ENCODE measurements at places on chromosomes 11 and 22. TPM values are rescaled to one million over a fixed set of nuclear protein-coding genes. Genes with fewer than 3 reads are reported as not detected.

Gene JAML
- 9.1 TPM for total RNA-seq

Gene MYO18B
- total RNA-seq, result not detected

Gene LUZP2
- not detected for total RNA-seq

Gene GRK3
- total RNA-seq, result 1.4 TPM

Gene MMP27
- not detected for total RNA-seq

Gene SLC29A2
- total RNA-seq, result 0.90 TPM

Gene BCO2
- 0.40 TPM for total RNA-seq

DNA sequence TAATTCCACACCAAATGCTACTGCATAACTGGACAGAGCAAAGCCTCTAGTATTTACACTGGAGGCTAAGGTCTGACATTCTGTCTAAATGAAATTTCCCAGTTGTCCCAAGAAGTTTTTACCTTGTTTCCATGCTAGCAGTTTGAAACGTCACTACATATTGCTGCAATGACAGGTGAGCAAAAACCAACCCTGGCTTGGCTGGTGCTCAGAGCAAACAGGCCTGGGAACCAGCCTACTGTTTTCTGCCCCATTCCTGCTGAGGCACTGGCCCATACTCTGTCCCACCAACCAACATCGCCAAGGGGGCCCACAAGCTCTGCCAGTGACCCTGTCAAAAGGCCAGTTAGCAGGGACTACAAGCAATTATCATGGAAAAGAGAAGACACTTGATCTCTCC lies 131.1 kb downstream of the MPPED2 start:
- H3K27me3 ChIP-seq, result no peaks in the 10 kb centered on the region
- no peak for DNase-seq
- no peak overlapping the region for H3K27ac ChIP-seq
- H3K36me3 ChIP-seq, result no peaks in the 10 kb centered on the region
- no peak overlapping the region for H3K4me3 ChIP-seq
- no peaks in the 10 kb centered on the region for H3K4me1 ChIP-seq

- DNase-seq, result peak; percentile 83
- no peak overlapping the region for H3K27ac ChIP-seq
- H3K4me1 ChIP-seq, result peaks cover 37% of the 10 kb centered on the region
- no peak overlapping the region for H3K4me3 ChIP-seq
- H3K36me3 ChIP-seq, result no peaks in the 10 kb centered on the region
- no peaks in the 10 kb centered on the region for H3K27me3 ChIP-seq
These were observed 1.4 kb upstream of the TCN2 start for GRCh38 chr22:30605449-30606110.

- no peak for DNase-seq
- H3K4me1 ChIP-seq, result no peaks in the 10 kb centered on the region
- H3K4me3 ChIP-seq, result no peak overlapping the region
- no peak overlapping the region for H3K27ac ChIP-seq
- H3K36me3 ChIP-seq, result no peaks in the 10 kb centered on the region
These were observed 127.6 kb downstream of the LUZP2 start for GRCh38 chr11:24624432-24624831.

- no peak overlapping the region for H3K4me3 ChIP-seq
- peaks cover 3% of the 10 kb centered on the region for H3K4me1 ChIP-seq
- H3K36me3 ChIP-seq, result peaks cover 21% of the 10 kb centered on the region
- no peaks in the 10 kb centered on the region for H3K27me3 ChIP-seq
These were observed 26.2 kb downstream of the TMEM135 start for GRCh38 chr11:87063982-87064381.

- DNase-seq, result no peak
- peaks cover 15% of the 10 kb centered on the region for H3K4me1 ChIP-seq
- H3K36me3 ChIP-seq, result no peaks in the 10 kb centered on the region
- no peak overlapping the region for H3K4me3 ChIP-seq
- no peak overlapping the region for H3K27ac ChIP-seq
These were observed 4.2 kb downstream of the OVOL1 start for GRCh38 chr11:65790902-65791650.

GRCh38 chr22:37218399-37218770 lies 6.1 kb upstream of the SSTR3 start:
- peak overlapping the region; percentile 32 for H3K4me3 ChIP-seq
- H3K27me3 ChIP-seq, result no peaks in the 10 kb centered on the region
- H3K36me3 ChIP-seq, result no peaks in the 10 kb centered on the region
- H3K27ac ChIP-seq, result peak overlapping the region; percentile 67

- H3K27me3 ChIP-seq, result no peaks in the 10 kb centered on the region
- peaks cover 78% of the 10 kb centered on the region for H3K4me1 ChIP-seq
- peak overlapping the region; percentile 86 for H3K27ac ChIP-seq
These were observed 15.2 kb upstream of the SORL1-AS1 start for GRCh38 chr11:121467965-121468364.

All from Karpas-422 (cell line).